Activated naive CD4-positive, alpha-beta T cell treated with anti-CD3 and anti-CD28 coated beads, Interleukin-2, amount 50 U/mL, for 72 hours (primary cell): ENCODE measurements at places on chromosomes 2 and 18.

DNA sequence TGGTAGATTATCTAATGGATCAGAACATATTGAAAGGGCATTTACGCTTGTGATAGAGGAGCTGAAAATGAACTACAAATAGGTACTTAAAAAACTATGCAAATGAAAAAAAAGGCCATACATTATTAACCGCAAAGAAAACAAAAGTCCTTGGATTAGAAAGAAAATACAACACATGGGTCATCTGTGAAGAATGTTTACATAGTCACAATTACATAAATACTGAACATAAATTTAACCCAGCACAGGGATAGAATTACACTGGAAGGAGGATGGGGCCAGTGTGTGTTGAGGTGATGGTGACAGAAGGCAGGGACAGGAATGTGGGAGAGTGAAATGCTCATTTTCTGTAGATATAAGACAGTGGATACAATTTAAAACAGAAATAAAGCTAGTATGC lies 6.6 kb downstream of the NTSR2 start:
- DNase-seq, result no peak

DNA sequence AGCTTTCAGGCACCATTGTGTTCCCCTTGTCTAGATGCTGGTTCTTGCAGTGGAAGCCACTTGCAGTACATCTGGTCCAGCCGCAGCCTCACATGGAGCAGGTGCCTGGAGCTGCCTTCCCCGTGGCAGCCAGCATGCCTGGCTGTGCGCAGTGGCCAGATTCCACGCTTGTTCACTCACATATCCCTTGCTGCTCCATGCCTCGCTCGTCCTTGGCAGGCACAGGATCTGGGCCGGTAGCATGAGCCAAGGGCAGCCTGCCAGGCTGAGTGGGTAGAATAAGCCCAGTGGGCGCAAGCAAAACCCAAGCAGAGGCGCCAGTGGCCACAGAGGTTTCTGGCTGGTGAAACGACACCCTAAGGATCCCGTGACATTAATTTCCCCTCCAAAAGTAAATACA lies 20.6 kb downstream of the TMX3 start:
- no peak for DNase-seq

- no peak for DNase-seq
Measured at GRCh38 chr2:147198651-147199171, 646.1 kb upstream of the ACVR2A start.

GRCh38 chr2:23034996-23035395 lies 350.0 kb upstream of the KLHL29 start:
- DNase-seq, result no peak

GRCh38 chr2:235506997-235507615 lies 13.3 kb downstream of the AGAP1 start:
- DNase-seq, result no peak
